DMS79 treated with DMSO at 0.1 percent for 48 hours (cell line): ENCODE measurements at places on chromosomes 7 and 10.

GRCh38 chr7:70668606-70669358 is 463.2 kb upstream of the GALNT17 start:
- no peak for DNase-seq

DNA sequence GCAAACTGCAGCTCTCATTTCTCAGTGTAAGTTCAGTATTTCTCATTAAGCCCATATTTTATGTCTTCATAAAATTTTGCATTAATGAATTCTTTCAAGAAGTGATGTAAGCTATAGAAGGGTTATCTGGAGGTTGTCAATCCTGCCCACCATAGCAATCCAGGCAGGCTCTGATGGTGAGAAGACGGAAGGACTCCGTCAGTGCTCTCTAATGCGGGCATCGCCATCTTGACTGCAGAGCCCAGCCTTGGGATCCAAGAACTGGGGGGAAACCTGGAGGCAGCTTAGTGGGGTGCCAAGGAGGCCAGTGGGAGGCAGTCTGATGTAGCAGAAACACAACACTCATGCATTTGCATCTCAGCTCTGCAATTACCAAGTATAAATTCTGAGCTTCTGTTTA is 707.4 kb upstream of the NRP1 start:
- DNase-seq, result no peak

DNA sequence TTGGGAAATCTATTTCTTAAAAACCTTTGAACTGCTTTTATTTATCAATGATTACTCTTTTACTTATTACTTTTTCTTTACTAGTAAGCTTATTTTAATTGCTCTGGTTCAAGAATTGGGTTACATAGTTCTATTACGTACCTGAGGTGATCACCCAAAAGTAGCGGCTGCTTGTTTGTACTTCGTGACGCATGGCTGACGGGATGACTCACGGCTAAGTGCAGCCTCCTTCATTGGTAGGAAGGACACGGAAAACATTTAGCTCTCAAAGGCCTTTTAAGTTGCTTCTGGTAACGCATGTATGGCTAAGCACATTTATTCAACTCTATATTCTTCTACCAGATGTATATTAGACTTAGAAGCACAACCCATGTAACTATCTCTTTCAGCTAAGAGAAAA is 285.8 kb upstream of the SP4 start:
- DNase-seq, result no peak

DNA sequence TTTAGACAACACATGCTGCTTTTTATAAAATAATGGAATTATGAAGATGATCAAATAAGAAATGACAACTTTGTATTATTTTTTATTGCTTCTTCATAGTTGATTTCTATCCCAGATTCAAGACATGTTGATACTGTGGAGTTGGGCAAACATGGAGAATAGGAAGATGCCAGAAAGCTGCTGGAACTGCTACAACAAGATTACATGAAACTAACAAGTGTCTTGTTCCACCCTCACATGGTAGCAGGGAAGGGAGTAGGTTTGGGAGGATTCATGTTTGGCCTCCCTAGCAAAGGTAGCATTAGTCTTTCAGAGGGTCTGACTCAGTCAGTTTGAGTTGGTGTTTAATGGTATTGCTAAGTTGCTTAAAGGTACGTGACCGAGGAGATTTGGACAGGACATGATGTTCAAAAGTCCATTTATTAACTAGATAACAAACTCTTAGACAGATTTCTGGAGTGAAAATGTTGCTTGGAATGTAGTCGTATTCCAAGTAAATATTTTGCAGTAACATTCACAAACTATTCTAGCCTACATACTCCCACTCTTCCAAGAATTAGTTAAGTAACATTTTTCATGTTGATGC is 33.1 kb downstream of the PRR15 start:
- DNase-seq, result no peak

- no peak for DNase-seq
Measured at GRCh38 chr10:75685187-75685586, 253.8 kb downstream of the LRMDA start.

DNA sequence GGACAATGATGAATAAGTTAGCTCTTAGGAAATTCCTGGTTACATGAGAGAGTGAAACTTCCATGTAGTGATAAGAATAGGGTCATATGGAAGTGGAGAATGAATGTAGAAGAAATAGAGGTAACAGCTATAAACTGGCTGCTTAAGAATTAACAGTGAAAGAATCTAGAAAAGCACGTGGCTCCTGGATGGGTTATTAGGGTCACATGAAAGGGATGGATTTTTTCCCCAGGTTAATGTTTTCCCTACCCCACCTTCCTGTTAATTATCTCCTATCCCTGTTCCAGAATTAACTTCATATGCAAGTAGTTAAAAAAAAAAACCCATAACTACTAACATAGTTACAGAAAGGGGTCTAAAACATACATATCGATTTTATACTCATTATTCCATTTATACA is 58.0 kb downstream of the ANKIB1 start:
- DNase-seq, result no peak

- DNase-seq, result no peak
Measured at GRCh38 chr7:157808042-157808441, 471.2 kb downstream of the DNAJB6 start.

- DNase-seq, result no peak
Measured at GRCh38 chr7:141323826-141324225, 227.4 kb upstream of the AGK start.

- DNase-seq, result no peak
Measured at GRCh38 chr10:1597370-1598146, 139.8 kb downstream of the ADARB2 start.

GRCh38 chr10:22150842-22151241 is 67.0 kb downstream of the EBLN1 start:
- DNase-seq, result no peak

DNA sequence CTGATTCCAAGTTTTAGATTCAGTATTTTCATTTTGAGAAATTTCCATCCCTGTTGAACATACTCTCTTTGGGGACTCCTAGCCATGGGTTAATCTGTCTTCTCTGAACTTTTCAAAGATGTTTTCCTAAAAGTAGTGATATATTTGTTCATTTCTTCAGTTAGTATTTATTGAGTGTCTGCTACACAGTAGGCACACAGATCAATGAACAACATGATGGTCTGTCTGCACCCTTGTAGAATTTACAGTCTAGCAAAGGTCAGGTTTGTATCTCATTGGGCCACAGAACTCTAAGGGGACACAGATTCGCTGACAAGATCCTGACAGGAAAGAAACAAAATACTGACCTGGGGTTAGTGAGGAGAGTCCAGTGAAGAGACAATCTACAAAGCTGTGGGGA is 42.2 kb upstream of the PAPSS2 start:
- no peak for DNase-seq

- DNase-seq, result no peak
Measured at GRCh38 chr7:67435894-67436535, 439.4 kb downstream of the TYW1 start.

GRCh38 chr7:5691606-5692005 is 89.9 kb downstream of the RNF216 start:
- no peak for DNase-seq

- DNase-seq, result no peak
Measured at GRCh38 chr7:134520130-134520529, 7.2 kb upstream of the AKR1B10 start.

DNA sequence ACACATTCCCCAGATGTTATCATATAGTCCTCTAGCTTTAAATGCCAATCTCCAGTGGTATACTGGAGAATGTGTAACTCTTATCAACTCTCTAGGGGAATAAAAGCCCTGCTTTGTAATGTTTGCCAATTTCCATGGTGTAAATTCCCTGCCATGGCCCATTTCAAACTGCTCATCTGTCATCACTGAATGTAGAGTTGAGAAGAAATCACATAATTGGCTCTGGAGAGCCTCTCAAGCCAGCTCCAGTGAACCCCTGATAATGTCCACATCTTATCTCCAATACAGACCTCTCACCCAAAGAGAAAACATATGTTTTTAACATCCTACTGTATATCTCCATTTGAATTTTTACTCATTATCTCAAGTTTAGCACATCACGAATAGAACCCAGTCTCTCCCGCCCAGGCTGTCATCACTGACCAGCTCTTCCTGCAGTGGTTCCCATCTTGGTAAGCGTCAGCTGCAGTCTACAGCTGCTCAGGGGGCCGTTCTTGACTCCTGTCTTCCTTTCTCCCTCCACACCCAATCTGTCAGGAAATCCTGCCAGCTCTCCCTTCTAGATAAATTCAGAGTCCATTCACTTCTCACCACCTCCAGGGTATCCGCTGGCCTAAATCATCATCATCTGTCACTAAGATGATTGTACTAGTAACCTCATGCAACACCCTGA is 332.4 kb downstream of the FRMD4A start:
- DNase-seq, result no peak

- DNase-seq, result no peak
Measured at GRCh38 chr7:36663481-36663880, 60.8 kb downstream of the AOAH start.

GRCh38 chr10:31921031-31921430 is 7.6 kb downstream of the ARHGAP12 start:
- DNase-seq, result no peak

DNA sequence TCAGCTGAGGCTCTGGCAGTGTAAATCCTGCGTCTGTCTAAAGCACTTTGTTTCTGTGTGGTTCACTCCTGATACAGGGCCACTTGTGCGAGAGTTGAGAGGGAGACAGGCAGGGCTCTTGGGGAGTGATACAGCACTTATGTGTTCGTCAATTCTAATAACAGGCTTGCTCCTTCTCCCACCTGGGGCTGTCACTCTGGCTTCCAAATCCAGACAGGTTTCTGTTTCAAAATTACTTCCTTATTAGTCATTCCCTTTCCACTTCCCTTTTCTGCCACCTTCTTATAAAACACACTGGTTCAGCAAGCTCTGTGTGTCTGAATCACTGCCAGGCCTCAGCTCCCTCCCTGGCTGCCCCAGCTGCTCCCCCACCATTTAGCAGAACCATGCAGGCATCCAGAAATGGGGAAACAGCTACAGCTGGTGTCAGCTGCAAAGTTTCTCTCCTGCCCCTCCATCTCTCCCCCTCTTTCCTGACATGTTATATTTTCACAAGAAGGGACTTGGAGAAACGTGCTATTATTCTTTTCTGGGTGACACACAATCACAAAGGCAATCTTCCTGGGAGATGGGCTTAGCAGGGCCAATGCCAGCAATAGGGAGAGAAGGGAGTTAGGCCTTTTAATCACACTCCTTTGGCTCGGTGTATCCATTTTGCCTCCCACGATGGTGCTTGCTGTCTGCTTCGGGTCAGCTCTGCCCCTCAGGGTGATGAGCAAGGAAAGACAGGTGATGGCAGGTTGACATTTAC is 58.4 kb upstream of the ZNRF2 start:
- peak; percentile 92 for DNase-seq

GRCh38 chr10:49076741-49077521 is 38.4 kb downstream of the VSTM4 start:
- DNase-seq, result no peak

- DNase-seq, result no peak
Measured at GRCh38 chr7:137847568-137848050, 835 bp upstream of the DGKI start.

DNA sequence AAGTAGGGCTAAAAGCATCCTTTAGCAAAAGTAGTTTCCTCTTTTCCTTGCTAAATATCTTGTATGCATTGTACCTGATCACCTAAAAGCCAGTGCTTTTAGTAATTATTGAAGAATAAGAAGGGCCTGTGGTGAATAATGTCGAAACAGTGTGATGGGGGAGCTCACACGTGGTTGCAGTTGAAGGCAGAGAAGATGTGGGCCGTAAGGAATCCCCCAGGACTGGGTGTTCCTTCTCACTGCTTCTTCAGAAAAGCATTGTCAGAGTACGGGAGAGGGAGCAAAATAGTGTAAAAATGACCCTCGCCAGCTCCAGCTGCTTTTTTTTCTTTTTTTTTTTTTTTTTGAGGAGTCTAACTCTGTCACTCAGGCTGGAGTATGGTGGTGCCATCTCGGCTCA is 201.1 kb downstream of the NSUN6 start:
- no peak for DNase-seq

- no peak for DNase-seq
Measured at GRCh38 chr7:92723205-92723604, 113.2 kb downstream of the CDK6 start.

GRCh38 chr7:155381852-155382801 is 75.8 kb upstream of the EN2 start:
- DNase-seq, result peak; percentile 12

DNA sequence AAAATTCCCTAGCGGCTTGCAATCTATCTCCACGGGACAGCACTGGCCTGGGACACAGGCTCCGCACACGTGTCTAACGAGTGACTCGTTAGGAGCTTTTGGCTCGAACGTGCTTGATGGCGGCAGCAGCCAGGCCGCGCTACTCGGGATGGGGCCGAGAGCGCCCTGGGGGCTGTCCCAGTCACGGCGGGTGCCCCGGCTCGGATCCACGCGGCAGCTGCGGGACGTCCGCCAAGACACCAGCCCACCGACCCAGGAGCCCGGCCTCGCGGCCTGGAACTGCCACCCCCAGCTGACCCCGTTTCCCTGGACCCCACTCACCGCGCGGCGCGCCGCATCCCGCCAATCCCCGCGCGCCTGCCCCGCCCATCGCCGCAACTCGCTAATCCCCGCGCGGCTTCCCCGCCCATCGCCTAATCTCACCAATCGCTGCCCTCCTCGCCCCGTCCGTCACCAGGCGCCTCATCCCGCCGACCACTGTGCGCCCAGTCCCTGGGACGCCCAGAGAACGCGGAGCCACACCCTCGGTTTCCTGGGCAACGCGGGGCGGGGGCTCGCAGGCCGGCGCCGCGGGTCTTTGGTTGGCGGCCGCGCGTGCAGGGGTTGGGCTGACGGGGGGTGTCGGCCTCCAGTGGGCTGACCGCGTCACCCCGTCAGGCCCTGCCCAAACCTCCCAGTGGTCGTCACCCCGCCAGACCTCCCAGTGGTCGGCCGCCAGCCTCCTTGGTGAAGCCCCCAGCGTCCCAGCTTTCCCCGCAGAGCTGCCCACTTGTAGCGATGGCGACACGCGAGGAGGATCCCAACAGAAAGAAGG is at the start of gene POLD2:
TSS of gene POLD2 (minus strand) at position 359 of the 814 bp plus-strand sequence. CDS start 1,495 bp downstream, outside the sequence.
- peak; percentile 99 for DNase-seq

DNA sequence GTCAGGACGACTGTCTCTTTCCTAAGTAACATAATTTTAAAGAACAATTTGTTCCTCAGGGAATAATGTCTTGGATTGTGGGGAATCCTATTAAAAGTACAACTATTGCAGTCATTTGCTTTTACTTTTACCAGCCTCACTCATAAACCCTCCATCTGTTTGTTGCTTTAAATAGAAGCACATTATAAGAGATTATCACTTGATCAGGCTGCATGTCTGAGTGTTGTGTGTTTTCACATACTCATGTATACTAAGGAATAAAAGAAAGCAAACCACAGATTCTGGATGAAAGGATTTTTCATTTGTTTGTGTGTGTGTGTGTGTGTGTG is 1077.8 kb downstream of the KCNMA1 start:
- DNase-seq, result no peak
